Forelimb muscle (tissue), 1 donor: ENCODE measurements at places on chromosomes 1 and 21.

GRCh38 chr1:184419350-184420161 lies 32.7 kb downstream of the C1orf21 start:
- DNase-seq: no peak

DNA sequence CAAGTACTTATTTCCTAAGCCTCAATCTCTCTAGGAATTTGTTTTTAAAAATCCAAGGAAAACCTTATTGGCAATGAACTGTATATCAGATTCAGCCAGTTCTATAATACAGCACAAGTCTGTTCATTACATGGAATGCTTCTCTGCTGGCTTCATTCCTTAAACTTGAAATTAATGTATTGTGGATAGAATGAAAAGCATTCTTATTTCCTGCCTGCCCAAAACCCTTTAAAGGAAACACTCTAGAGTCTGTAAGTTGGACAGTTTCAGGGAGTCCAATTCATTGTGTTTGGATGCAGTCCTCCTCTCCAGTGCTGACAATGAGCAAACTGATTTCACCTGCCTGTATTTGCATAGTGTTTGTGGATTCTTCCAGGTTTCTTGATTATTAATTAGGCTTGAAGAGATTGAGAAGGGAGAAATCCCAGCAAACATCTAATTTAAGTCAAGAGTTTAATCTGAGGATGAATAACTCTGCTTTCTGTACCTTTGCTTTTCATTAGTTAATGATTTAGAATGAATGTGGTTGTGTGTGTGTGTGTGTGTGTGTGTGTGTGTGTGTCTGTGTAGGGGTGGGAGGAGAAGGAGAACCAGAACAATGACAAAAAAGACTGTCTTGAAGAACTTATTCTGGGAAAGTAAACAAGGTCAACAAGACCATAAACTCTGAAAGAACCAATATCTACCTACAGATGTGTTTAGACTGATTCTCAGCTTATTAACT lies 61.2 kb downstream of the CACHD1 start:
- DNase-seq: peak; percentile 72

GRCh38 chr1:69138172-69138571 lies 429.6 kb upstream of the LRRC7 start:
- no peak for DNase-seq

DNA sequence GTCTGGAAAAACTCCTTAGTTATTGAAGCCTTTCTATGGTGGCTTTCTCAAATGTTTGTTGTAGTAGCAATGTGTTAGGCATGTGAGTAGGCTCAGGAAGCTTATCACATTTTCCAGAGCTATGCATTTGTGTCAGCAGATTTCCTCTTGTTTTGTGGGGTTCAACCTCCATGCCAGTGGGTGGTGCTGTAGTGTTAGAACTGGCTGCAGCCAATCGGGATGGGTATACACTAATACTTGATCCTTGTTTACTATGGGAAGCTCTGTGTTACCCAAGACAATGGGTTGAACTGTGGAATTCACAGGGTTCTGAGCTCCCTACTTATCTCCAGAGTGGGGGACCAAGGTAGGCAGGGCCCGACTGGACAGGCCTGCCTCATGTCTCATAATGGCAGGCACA lies 348.5 kb upstream of the ADAMTS5 start:
- DNase-seq: no peak

DNA sequence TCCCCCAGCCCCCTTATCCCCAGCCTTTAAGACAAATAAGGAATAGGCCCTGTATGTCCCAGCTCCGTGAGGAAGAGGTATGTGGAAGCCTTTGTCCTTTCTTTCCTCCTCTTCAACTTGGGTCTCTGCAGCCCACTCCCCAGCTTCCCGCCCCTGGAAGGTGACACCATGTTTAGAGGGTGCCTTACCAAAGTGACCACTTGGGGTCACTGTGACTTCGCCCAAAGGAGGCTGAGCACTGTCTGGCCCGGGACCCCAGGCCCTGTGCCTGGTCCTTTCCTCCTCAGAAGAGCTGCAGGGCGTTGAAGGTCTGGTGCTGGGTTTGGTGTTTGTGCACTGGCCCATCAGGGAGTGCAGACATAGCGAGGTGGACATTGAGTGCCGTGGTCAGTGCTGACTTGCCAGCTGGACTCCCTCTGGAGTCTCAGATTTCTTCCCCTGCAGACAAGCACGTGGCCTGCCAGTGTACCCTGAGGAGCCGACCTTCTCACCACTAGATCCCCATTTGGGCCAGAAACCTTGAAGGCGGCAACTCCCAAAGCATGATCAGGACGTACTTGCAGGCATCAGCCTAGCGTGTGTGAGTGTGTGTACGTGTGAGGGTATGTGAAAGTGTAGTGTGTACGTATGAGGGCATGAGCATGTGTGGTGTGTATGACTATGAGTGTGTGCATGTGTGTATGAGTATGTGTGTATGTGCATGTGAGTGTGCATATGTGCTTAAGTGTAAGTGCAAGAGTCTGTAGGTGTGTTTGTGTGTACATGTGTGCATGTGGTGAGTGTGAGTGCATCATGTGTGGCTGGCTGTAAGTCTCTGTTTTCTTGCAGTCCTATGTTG lies 181.4 kb upstream of the KIAA0040 start:
- DNase-seq: no peak

DNA sequence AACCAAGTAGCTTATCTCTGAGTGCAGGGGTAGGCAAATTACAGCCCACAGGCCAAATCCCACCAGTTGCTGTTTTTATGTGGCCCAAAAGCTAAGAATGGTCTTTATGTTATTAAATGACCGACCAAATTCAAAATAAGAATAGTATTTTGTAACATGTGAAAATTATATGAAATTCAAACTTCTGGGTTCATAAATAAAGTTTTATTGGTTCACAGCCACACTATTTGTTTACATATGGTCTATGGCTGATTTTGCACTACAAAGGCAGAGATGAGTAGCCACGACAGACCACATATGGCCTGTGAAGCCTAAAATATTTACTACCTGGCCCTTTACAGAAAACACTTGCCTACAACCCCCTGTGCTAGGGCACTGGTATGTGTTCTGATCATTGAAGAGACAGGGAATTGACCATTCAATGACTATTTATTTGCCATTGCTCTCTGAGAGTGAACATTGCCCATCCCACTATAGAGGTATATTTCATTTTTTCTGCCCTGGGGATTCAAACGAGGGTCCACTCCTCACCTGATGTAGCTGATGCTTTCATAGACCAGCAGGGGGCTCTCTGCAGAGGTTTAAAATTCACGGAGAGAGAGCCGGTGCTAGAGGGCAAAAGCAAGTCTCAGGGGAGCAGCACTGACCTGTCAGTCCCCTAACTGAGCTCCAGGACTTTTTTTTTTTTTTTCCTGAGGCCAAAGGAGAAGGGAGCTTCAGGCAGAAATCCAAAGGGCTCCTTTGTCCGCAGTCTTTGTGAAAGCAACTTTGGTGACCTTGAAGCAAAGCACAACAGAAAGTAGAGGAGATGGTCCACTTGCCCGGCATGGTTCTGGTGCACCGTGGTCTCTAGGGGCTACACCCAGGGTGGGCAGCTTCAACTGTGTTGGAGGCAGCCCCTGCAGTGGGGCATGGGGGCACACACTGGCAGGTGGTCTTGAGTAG lies 7.3 kb upstream of the GNL2 start:
- DNase-seq: no peak

GRCh38 chr1:41476807-41477361 lies 7.6 kb downstream of the EDN2 start:
- no peak for DNase-seq

GRCh38 chr1:115782571-115783281 lies 14.2 kb upstream of the CASQ2 start:
- no peak for DNase-seq

GRCh38 chr1:14693949-14694348 lies 95.5 kb downstream of the KAZN start:
- no peak for DNase-seq

DNA sequence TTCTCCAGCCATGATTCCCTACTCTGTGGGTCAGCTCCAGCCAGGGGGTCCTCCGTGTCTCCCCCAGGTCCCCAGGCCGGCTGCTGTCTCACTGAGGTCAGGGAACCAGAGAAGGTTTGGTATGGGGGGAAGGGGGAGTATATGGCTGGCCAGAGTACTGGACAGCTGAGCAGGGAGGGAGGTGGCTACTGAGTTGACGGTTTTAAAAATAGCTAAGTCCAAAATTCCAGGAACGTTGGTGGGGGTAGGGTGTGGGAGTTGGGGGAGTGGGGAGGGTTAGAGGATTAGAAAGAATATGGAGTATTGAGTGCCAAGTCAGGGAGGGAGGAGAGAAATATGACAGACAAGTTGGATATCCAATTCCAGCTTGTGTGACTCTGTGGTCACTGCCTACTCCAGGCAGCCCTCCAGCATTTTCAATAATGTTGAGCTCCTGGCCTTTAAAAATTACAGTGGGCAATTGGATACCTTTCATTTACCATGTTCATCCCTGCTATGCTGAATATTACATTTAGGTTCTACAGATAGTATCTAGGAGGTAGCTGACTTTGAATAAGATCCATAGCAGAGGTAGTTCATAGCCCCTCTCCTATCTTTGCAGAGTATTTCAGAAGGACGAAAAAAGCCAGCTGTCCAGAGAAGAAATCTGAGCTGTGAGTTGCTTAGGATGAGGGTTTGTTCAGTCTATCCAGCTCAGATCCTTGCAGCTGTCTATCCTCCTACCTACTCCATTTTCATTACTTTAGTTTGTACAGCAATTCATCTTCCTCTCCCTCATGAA lies at the start of gene HJV:
Gene HJV, minus strand, starts transcription at position 114 of the 781 bp plus-strand sequence. CDS start 1,504 bp downstream, outside the sequence.
- DNase-seq: no peak

GRCh38 chr1:10681296-10682107 lies 114.9 kb downstream of the CASZ1 start:
- DNase-seq: no peak

- DNase-seq: no peak
These were observed 58.5 kb upstream of the ACTL8 start for GRCh38 chr1:17696417-17697301.

DNA sequence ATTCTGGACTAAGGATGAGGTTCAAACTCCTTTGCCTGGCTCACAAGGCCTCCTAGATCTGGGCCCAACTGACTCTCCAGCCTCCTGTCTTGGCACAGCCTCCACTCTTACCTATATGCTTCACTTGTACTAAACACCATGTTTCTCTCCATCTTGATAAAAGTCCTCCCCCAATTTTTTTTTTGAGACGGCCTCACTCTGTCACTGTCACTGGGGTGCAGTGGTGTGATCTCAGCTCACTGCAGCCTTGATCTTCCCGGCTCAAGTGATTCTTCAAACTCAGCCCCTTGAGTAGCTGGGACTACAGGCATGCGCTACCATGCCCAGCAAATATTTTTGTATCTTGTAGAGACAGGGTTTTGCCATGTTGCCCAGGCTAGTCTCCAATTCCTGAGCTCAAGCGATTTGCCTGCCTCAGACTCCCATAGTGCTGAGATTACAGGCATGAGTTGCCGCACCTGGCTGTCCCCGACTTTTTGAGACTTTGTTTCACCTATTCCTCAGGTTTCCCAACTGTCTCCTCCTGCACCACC lies 39.7 kb downstream of the CD34 start:
- no peak for DNase-seq

GRCh38 chr1:225380691-225381090 lies 47.1 kb downstream of the LBR start:
- DNase-seq: no peak

DNA sequence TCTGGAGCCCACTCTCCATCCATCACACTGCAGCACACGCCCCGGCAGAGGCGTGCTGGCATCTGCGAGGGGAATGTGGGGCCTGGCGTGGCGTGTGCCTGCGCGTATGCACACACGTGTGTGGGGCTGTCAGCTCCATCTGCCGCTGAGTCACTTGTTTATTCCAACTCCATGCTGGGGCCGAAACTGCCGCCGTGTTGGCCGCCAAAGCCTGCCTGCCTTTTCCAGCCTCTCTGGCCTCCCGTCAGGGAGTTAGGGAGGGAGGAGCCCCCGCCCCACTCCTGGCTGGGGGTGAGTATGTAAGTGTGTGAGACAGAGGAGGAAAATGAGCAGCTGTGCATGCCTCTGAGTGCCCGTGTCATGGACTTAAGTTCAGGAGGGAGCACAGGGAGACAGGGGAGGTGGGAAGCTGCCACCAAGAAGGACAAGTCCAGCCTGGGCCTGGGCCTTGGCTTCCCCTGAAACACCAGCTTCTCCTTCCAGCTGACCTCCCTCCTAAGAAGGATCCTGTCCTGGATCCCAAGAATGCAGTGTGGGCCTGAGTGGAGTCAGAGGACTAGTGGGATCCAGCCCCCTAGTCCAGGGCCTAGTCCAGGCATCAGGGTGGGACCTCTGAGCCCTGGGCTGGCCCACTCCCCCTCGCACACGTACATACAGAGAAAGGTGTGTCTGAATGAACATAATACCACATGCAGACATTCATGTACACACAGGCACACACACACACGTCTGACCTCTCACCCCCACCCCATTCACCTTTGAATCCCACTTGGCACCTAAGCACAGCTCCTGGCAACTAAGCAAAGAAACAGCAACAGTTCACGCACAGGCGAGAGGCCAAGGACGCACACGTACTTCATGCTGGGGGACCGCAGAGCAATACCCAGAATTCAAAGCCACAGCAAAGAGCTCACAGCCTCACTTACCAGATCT lies 24.7 kb downstream of the MEF2D start:
- no peak for DNase-seq

GRCh38 chr1:110048240-110048639 lies 13.8 kb downstream of the STRIP1 start:
- DNase-seq: no peak

GRCh38 chr1:1177452-1178206 lies 3.9 kb downstream of the TTLL10 start:
- no peak for DNase-seq

DNA sequence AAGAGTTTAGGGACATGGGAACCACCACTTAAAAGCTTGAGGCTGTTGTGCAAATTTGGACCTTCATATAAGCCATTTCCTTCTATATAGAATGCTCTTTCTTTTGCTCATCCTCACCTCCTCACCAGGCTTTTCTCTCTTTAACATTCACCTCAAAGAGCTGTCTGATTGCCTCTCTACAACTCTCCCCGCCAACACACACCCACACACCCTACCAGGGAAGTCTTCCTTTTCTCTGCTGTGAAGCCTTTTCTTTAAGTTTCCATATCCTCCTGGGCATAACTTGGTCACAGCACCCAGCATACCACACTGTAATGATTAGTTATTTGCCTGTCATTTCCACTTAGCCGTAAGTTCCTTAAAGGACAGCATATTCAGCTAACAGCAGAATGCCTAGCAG lies 40.6 kb downstream of the WLS start:
- no peak for DNase-seq

DNA sequence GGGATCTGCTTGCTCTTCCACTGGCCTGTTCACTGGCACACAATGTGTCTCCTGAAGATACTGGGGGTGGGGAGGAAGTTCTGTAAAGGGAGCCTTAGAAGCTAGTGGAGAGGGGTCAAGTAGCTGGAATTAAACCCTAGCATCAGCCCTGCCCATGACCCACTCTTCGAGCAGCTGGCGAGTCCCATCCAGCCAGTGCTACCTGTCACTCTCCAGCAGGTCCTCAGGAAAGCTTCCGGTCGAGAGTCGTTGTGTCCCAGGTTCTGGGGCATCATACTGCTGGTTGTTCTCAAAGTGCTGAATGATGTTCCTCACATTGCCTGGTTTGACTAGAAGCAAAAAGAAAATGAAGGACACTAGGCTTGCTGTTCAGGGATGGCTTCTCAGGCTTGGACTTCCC lies 30.9 kb downstream of the LRRC71 start:
- no peak for DNase-seq

GRCh38 chr1:216184126-216184680 lies 239.0 kb downstream of the USH2A start:
- no peak for DNase-seq

- DNase-seq: no peak
These were observed 46.3 kb downstream of the TESK2 start for GRCh38 chr1:45444609-45445131.

GRCh38 chr1:84972377-84972987 lies 24.4 kb downstream of the MCOLN2 start:
- no peak for DNase-seq
